ENCODE measurements at places on chromosomes 2 and 18.

DNA sequence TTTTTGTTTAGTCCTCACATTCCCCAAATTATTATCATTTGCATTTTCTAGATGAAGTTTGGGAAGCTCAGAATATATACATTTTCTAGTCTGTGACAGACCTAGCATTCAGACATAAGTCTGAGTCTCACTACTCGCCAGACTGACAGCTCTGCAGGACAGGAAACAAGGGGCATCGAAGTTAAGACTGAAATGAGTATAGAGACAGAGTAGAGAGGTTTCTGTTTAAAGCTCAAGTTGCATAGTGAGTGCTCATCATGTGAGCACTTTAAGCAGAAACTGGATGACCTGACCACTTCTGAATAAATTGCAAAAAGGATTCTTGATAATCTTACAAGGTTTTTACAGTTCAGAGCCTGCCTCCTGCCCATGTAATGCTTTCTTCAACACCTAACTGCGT, 1.1 kb downstream of the HADHB start:
- DNase-seq, result peak; percentile 10

DNA sequence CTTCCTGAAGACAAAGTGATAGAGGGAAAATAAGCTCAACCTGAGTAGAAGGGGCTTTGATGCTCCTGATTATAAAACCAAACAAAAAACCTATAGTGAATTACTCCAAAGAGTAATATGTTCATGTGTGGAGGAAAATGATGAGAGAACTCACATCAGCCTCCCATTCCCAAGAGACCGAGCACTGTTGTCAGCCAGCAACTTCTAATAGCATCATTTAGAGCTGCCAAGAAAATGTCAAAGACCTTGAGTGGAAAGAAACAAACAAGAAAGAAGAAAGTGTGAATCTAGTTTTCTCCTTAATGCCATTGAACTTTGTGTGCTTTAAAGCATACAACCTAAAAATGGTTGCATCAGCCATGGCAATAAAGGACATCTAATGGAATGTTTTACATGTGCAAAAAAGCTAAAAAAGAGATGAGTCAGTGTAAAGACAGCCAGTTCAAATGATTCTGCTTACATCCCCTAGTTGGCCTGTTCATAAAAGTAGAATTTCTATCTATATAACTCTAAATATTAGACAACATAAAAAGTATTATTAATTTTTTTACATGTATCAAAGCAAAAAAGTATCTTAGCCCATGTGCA, 1066.2 kb downstream of the TDRD15 start:
- no peak for DNase-seq

- no peak for DNase-seq
These were observed 243.8 kb downstream of the BABAM2 start for GRCh38 chr2:28134262-28134812.

- no peak for DNase-seq
These were observed 28.0 kb upstream of the DDX18 start for GRCh38 chr2:117786520-117786919.
